H1 (cell line): ENCODE measurements at places on chromosomes 16 and 17.

DNA sequence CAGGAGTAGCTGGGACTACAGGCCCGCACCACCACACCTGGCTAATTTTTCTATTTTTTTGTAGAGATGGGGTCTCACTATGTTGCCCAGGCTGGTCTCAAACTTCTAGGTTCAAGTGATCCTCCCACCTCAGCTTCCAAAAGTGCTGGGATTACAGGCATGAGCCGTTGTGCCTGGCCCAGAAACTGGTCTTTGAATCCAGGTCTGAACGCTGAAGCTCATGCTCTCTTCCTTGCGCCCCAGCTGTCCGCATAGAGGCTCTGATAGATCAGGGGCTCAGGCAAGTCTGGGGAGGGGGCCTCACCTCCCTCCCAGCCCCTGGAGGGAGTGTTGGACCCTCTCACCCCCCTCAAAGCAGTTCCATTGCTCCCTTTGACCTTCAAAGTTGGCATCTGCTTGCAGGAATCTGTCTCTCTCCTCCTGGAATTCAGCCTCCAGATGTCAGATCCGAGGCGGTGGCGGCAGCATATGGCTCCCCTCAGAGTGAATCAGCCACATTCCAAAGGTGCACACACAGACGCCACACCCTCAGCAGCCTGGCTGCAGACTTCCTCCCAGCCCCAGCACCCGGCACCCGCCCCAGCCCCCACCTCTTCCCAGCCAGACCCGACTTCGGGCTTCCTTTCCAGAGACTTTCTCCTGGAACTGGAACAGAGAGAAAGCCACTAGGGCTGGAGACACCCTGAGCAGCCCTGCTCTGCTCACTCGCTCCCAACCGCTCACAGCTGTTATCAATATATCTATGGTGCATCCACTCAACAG lies 16.9 kb upstream of the GLIS2 start:
- no peaks in the 10 kb centered on the region for H3K27me3 ChIP-seq
- peaks cover 5% of the 10 kb centered on the region; the same call in 1 of the 2 replicates for H3K36me3 ChIP-seq
- H3K4me3 ChIP-seq: no peak overlapping the region
- no peak for DNase-seq
- peaks cover 6% of the 10 kb centered on the region for H3K4me1 ChIP-seq

DNA sequence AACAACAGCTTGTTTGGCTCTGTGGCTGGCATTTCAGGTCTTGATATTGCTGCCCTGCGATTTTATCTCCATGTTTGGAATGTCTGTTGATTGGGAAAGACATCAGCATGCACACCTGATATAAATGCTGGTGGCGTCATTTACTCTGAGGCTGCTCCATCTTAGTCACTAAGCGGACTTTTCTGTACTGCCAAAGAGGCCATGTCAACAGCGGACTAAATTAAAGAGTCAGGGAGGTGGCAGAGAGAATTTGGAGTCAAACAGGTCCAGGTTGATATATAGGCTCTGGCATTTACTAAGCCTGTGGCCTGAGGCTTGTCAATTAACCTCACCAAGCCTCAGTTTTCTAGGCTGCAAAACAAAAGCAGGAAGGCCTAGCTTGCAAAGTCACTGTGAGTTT lies 6.2 kb downstream of the RBFOX1 start:
- H3K36me3 ChIP-seq: no peaks in the 10 kb centered on the region
- H3K27me3 ChIP-seq: no peaks in the 10 kb centered on the region
- H3K4me1 ChIP-seq: no peaks in the 10 kb centered on the region

GRCh38 chr17:74156878-74157277 lies 46.6 kb upstream of the RPL38 start:
- DNase-seq: no peak
- no peak overlapping the region for H3K27ac ChIP-seq
- no peaks in the 10 kb centered on the region for H3K4me1 ChIP-seq
- no peaks in the 10 kb centered on the region for H3K36me3 ChIP-seq

DNA sequence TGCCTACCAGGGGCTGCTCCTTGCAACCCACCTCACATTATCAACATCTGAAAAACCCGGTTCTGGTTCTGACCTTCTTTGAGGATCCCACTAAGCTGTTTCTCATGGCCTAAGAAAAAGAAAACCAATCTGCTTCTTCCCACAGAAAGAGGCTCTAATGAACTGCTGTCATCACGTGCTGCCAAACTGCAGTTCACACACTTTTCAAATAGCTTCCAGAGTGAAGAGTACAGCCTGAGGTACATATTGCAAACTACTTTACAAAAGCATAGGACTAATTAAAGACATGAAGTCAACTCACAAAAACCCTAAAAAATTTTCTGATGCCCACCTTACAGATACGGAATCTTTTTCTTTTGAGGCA lies 36.7 kb downstream of the SMG6 start:
- H3K27me3 ChIP-seq: no peaks in the 10 kb centered on the region
- H3K4me1 ChIP-seq: no peaks in the 10 kb centered on the region
- DNase-seq: no peak
- no peak overlapping the region for H3K27ac ChIP-seq
- no peaks in the 10 kb centered on the region; the same call in 1 of the 2 replicates for H3K36me3 ChIP-seq
- H3K4me3 ChIP-seq: no peak overlapping the region

GRCh38 chr16:26697807-26698206 lies 368.9 kb upstream of the C16orf82 start:
- H3K27me3 ChIP-seq: no peaks in the 10 kb centered on the region; the same call in 1 of the 2 replicates
- H3K4me1 ChIP-seq: no peaks in the 10 kb centered on the region
- no peak for DNase-seq
- no peak overlapping the region for H3K4me3 ChIP-seq
- no peak overlapping the region for H3K27ac ChIP-seq

DNA sequence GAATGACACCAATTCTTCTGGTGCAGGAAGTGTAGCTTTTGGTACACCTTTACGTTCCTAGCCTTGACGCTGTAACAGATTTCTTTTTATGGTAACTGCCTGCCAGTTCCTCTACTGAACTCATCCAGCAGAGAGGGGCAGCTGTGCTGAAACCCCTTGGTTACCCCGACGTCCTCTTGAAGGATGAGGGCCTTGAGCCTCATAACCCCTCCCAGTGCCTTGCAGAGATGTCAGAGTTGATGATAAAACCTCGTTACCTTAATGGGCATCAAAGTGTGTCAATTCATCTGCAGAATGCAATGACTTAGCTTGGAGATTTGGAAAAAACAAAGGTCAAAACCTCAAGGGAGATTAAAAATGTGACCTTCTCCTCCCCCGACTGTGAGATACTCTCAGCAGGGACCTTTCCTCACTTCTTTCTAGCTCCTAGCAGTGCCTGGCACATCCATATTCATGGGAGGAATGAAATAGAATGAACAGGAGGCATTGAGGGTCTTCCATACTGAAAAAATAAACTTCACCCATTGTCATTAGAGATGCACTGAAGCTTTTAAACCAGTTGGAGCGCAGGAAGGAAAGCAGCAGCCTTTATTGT lies 69.2 kb downstream of the SDR42E1 start:
- peak; percentile 41 for DNase-seq
- no peak overlapping the region for H3K4me3 ChIP-seq
- no peak overlapping the region for H3K27ac ChIP-seq
- no peaks in the 10 kb centered on the region for H3K27me3 ChIP-seq
- no peaks in the 10 kb centered on the region for H3K36me3 ChIP-seq

DNA sequence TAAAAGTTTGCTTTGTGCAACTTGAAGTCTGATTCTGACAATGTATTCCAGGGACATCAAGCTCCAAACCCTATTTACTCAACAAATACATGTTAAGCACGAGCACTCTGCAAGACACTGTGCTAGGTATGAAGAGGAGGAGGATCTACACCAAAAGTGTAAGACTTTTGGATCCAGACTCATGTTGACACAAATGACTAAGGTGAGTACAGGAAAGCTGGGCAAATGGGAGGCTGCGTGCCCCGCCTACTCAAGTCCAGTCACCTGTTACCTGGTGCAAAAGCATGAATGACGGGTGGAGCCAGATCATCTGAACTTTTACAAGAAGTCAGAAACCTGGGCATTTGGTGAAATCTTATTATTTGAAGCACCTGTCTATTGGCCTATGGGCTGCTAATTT lies 120.7 kb downstream of the ABCC12 start:
- DNase-seq: no peak
- H3K4me1 ChIP-seq: no peaks in the 10 kb centered on the region
- no peaks in the 10 kb centered on the region for H3K36me3 ChIP-seq

DNA sequence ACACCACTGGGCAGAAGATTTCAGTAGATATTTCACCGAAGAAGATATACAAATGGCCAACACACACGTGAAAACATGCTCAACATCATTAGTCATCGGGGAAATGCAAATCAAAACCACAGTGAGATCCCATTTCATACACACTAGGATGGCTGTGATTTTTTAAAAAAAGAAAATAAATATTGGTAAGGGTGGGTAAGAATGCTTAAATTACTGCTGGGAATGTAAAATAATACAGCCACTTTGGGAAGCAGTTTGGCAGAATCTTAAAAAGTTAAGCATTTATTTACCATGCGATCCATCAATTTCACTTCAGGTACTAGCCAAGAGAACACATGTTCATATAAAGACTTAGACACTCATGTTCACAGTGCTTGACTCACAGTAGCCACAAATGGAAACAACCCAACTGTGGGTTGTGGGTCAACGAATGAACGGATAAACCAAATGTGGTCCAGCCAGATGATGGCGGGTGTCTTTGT lies 6.5 kb upstream of the C16orf74 start:
- no peaks in the 10 kb centered on the region for H3K36me3 ChIP-seq
- H3K4me3 ChIP-seq: no peak overlapping the region
- H3K27ac ChIP-seq: no peak overlapping the region
- H3K27me3 ChIP-seq: no peaks in the 10 kb centered on the region
- no peak for DNase-seq
- H3K4me1 ChIP-seq: peaks cover 5% of the 10 kb centered on the region; the same call in 1 of the 2 replicates

DNA sequence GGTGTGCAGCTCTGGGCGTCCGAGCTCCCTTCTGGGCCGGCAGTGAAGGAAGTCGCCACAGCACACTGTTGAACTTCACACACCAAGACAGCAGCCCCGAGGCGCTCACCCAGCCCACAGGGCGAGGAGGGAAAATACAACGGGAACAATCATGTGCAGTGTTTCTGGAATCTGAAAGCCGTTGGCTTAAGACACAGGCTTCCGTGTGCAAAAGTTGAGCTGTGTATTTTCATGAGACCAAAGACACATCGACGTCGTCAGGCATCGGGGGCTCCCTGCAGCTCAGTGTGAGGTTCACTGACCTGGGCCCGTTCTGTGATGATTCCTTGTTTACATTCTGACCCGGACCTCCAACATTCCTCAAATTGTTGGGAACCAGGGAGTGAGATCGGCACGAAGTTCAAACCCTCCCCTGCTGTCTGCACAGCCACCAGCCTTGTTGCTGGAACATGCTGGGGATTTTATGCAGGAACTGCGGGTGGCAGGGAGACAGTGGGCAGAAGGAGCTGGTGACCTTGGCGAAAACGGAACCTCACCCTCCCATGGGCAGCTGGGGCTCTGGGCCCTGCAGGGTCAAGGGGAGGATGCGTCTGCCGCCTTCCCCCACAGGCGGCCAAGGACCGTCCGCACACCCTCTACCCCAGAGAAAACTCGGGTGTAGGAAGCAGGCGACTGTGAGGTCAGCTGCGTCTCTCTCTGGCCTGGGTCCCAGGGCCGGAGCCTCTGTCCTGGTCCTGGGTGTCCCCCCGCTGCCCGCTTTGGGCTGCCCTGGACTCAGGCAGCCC lies 72.2 kb downstream of the METRNL start:
- no peak for DNase-seq
- H3K36me3 ChIP-seq: no peaks in the 10 kb centered on the region
- peaks cover 4% of the 10 kb centered on the region for H3K4me1 ChIP-seq
- H3K27me3 ChIP-seq: no peaks in the 10 kb centered on the region
- H3K4me3 ChIP-seq: no peak overlapping the region
- no peak overlapping the region for H3K27ac ChIP-seq

DNA sequence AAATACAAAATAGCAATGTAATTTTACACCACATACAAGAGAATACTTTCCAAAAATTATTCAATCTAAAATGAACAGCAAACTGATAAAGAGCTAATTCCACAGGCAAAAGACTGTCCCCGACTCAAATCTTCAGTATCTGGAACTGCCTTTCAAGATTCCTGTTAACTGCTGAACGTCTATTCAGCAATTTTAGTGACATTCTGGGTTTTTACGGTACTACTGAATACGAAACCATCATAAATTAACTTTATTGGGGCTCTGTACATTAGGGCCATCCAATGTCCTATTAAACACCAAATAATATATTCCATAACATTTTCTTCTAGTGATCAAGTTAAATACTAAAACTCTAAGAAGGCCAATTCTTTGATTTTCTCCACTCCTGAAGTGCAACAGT lies 1.6 kb downstream of the FBXL20 start:
- no peaks in the 10 kb centered on the region for H3K4me1 ChIP-seq
- no peak for DNase-seq
- H3K27ac ChIP-seq: no peak overlapping the region
- H3K4me3 ChIP-seq: no peak overlapping the region

DNA sequence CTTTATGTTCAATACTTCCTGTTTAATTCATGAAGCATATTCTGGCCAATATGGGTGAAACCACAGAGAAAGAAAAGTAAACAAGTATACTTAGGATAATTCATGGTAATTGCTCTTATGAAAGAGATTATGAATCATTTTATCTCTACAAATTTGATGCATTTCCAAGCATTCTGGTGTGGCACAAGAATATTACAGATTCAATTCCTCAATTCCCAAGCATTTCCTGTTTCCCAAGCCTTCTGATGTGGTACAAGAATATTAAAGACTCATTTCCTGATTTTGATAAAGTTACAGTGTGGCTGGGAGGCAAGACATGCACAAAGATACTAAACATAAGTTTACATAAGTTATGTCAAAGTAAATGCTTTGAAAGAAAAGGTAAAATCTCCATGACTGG lies 126.1 kb upstream of the NUDT7 start:
- H3K27me3 ChIP-seq: no peaks in the 10 kb centered on the region
- no peak overlapping the region for H3K4me3 ChIP-seq
- no peaks in the 10 kb centered on the region for H3K4me1 ChIP-seq
- H3K36me3 ChIP-seq: no peaks in the 10 kb centered on the region
- no peak overlapping the region for H3K27ac ChIP-seq

DNA sequence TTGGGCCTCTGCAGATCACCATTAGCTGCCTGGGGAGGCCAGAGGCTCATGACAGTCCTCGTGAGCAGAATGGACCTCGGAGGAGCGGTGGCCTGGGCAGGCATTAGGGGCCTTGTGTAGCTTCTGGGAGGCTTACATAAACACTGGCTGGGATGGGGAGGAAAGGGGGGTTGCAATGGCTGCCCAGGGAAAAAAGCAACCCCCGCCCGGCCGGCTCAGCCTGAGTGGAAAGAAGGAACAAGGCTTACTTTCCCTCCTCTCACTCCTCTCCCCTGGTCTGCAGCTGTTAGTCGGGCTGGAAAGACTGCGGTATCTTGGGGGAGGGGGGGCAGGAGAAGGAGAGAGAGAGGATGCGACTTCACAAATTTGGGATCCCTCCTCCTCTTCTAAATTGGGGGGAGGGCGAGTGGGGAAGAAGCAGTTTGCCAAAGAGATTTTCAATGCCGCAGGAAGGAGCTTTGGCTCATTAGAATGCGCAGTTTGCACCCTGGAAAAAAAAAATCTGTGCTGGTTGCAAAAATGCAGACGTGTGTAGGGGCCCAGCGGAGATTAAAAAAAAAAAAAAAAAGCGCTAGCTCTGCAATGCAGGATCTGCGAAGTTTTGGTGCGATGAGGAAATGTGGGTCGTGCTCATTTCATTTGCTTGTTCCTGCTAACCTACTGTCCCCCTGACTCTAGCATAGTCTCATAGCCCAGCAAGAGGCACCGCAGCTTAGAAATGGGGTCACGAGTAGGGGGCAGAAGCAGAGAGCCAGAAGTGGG lies 6.6 kb upstream of the NR1D1 start:
- H3K36me3 ChIP-seq: no peaks in the 10 kb centered on the region
- H3K4me1 ChIP-seq: peaks cover 34% of the 10 kb centered on the region
- H3K27ac ChIP-seq: no peak overlapping the region
- peaks cover 17% of the 10 kb centered on the region for H3K27me3 ChIP-seq
- DNase-seq: no peak
